ENCODE measurements at places on chromosomes 2 and 18.
A peak's percentile ranks its signal among the peaks of the same experiment; 100 is the strongest.

DNA sequence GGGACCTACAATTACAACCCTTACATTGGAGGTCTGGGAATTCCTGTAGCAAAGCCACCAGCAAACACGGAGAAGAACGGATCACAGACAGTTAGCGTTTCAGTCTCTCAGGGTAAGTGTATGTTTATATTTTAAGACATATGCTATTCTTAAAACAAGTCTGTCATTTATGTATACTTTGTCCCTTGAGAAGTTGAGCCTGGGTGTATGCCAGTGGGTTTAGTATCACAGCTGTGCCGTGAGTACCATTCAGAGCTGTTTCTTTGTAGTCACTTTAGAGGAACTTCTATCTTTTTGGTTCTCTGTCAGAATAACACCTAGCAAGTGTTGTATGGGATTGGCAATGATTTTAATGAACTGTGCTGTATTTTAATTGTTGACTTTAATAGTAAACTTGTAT lies 125.6 kb downstream of the BIRC6 start:
- DNase-seq = no peak

GRCh38 chr2:107334306-107334705 lies 448.3 kb upstream of the ST6GAL2 start:
- peak; percentile 23 for DNase-seq

GRCh38 chr2:88187038-88187676 lies 17.0 kb downstream of the THNSL2 start:
- peak; percentile 91 for DNase-seq

- DNase-seq = no peak
Measured at GRCh38 chr2:142741764-142742269, 135.6 kb upstream of the KYNU start.

- peak; percentile 48 for DNase-seq
Measured at GRCh38 chr18:62736077-62736855, 20.9 kb downstream of the PHLPP1 start.

- no peak for DNase-seq
Measured at GRCh38 chr2:529852-530251, 147.4 kb downstream of the TMEM18 start.

DNA sequence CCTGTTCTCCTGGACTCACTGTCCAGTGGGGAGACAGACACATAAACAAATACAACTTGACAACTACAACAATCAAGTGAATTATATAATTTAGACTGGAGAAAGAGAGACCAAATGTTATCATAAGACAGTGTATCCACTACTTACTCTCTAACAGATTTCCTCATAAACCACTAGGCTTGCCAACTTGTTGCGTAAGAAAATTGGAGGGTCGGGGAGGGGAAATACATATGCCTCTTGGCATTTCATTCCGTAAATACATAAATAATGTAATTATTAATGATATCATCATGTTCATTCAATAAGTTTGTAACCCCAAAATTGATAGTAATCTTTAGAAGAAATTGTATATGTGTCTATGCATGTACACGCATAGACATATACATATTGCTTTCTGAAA lies 14.9 kb downstream of the RAB6D start:
- DNase-seq = no peak

- peak; percentile 84 for DNase-seq
Measured at GRCh38 chr2:216737676-216738075, 42.3 kb upstream of the IGFBP5 start.

DNA sequence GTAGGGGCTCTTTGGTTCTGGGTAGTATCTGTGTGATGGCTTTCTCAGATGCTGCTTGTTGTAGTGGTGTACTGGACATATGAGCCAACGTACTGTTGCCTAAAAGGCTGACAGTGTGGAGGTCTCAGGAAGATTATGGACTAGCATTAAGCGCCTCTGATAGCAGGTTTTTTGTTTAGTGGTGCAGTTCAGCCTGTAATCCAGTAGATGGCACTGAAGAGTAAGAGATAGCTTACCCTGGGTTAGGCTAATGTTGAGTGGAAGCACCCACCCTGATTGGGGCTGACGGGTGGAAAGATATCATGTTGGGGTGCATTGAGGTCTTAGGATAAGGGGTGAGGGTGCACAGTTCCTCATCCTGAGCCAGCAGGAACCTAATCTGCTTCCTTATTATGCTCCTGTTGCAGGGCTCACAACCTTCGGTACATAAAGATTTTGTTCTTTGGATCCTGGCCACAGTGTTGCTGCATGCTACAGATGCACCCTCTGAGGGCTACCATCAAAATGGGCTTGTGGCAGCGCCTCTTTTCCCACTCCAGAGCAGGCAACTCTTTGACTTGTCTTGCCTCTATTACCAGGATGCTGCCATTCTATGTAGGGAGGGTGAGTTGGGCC lies 79.6 kb downstream of the MSTN start:
- peak; percentile 55 for DNase-seq

DNA sequence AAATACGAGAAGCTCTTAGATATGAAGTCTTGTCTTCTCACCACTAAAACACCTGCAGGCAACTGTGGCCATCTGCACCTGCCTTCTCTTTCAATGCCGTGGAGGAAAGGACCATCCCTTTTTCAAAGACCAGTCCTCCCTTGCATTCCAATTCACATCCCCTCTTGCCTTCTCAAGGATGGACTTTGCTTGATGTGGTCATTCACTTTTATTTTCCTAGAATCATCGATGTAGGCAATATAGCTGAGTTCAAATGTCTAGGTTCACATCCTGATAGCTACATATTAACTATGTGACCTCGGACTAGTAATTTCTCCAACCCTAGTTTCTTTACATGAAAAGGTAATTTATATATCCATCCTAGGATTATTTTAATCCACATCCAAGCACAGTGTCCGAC lies 110.1 kb downstream of the HIBCH start:
- DNase-seq = no peak

- peak; percentile 12 for DNase-seq
Measured at GRCh38 chr2:1856475-1856874, 112.2 kb upstream of the PXDN start.

GRCh38 chr2:31932589-31932988 lies 78.2 kb downstream of the MEMO1 start:
- DNase-seq = no peak

DNA sequence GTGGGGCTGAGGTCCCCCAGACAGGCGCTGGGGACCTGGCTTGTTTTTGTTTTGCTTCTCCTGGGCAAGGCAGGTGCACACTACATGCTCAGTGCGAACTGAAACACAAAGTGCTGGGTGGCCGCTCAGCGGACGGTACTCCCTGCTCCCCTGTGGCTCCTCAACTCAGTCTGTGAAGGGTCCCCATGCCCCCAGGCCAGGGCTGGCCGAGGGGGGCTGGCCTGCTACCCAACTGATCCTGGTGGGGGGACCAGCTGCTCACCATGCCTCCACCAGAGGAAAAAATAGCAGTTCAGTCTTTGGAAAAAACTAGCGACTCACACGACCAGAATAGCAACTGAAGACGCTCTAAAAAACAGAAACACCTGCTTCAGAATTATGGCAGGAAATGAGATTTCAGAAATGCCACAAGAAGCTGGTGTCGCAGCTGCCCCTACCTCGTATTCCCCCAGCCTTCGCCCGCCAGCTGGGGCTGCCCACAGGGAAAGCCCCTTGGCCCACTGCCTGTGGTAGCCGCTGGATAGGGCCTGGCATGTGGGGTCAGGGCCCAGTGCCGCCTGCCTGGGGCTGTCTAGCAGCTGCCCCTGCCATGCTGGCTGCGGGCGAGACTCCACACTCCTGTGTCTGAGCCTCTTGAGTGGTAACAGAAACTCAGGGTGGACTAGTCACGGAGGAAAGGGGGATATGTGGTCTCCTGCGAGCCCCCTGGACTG lies 43.7 kb downstream of the MEX3C start:
- DNase-seq = no peak

- DNase-seq = no peak
Measured at GRCh38 chr2:236679884-236680860, 110.5 kb downstream of the ACKR3 start.

- DNase-seq = no peak
Measured at GRCh38 chr2:217154923-217155322, 295.1 kb upstream of the TNP1 start.

- DNase-seq = no peak
Measured at GRCh38 chr18:56511996-56512395, 126.4 kb downstream of the TXNL1 start.

- DNase-seq = peak; percentile 48
Measured at GRCh38 chr2:68134554-68134953, 23.1 kb upstream of the PNO1 start.

DNA sequence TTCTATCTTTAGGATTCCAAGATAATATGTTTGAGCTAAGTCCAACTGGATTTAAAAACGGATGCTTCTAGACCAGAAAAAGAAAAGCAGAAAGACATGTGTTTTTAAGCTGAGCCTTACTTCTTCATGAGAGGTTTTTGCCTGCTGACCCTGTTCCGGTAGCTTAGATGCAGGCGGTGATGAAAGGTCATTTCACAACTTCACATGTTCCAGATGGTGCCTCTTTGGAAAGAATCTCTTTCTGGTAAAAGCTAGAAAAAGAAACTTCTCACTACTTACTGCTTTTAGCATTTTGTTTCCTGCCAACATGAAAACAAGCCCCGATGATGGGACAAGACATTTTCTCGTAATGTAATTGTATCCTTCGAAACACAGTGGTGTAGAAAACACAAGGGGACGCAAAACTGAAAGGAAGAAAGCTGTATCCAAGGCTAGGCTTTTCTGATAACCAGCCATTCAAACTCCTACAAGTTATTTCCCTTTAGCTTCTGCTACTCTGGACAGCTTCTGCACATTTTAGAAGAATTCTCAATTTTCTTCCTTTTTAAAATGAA lies 407.3 kb upstream of the LYPD1 start:
- DNase-seq = no peak

DNA sequence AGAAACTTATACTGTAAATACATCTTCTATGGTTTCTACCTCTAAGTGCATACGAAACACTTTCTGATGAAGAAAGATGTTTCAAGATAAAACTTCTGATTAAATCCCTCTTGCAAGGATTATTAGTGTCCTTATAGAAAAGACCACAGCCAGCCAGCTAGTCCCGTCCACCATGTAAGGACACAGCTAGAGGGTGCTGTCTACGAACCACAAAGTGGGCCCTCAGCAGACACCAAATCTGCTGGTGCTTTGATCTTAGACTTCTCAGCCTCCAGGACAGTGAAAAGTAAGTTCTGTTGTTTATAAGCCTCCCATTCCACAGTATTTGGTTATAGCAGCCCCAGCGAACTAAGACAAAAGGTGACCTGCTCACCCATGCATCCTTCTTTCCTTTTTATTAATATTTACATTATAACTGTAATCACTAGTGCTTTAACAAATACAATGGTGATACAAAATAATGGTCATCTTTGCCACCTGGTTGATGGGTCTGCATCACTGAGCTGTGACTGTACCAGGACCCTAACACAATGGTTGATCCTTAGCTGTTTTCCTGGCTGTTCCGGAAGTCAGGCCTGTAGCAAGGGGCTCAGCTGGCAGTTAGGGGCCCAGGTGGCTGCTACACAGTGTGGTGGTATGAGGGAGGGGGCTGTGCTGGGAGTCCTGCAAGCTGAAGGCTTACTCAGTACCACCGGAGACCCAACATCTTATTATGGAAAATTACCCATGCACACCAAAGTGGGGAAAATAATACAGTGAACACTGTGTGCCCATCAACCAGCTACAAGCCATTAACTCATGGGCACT lies 108.5 kb upstream of the SMAD7 start:
- DNase-seq = peak; percentile 24

- DNase-seq = no peak
Measured at GRCh38 chr2:592737-593136, 84.5 kb downstream of the TMEM18 start.

DNA sequence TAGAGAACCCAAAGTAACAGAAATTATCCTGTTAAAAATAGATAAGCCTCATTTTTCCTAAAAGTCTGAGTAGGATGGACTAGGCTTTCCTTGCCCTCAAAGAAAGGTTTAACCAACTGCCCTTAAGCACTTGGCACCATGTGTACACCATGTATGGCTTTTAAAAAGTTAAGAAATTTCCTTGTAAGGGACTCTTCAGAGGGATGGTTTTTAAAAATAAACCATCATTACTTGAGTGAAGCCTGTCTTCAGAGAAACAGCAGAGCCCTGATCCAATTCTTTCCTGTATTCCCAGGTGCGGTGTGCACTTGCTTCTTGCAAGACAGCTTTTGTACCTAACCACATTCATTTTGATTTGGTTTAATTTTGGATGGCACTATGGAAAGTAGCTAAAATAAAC lies 1.1 kb upstream of the NEMP2 start:
- no peak for DNase-seq

DNA sequence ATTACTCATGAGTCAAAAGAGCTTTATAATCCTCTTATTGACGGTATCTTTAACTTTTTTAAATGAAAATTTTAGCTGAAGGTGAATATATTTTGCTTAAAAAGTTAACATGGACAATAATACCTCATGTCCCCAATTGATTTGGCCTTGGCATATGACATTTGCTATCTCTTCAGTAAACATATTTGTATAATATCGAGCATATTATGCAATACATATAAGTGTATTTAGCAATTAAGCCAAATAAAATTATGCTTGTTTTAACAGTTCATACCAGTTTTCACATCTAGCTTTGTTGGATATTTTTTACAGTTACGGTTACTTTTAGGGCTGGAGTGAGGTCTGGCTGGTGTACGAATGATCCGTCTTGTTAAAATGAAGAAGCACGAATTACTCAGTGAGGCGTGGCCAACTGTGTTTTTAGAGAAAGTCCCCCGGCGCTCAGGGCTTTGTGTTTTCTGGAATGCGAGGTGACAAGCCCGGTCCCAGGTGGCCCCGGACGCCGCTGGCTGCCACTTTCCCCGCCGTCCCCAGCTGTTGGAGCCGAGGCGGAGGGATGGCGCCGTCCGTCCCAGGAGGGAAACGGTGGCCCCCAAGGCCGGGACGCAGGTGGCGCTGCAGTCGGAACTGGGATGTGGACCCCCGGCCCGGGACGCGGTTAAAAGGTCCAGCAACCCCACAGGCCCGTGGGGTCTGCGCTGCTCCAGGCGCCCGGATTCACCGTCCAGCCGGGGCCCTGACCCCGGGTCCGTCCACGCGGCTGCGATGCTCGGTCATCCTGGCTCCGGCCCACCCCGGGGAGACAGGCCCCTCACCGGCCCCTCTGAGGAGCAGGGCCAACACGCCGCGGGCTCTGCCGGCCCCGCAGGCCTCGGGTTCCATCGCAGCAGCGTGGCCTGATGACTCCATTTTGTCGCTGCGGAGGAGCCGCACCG lies 41.3 kb downstream of the TMEM18 start:
- DNase-seq = no peak

GRCh38 chr2:178193823-178194599 lies at the start of gene OSBPL6:
Gene OSBPL6, plus strand, starts transcription at chr2:178194512. Its CDS starts 111,673 bp downstream, at chr2:178306185.
- peak; percentile 91 for DNase-seq

DNA sequence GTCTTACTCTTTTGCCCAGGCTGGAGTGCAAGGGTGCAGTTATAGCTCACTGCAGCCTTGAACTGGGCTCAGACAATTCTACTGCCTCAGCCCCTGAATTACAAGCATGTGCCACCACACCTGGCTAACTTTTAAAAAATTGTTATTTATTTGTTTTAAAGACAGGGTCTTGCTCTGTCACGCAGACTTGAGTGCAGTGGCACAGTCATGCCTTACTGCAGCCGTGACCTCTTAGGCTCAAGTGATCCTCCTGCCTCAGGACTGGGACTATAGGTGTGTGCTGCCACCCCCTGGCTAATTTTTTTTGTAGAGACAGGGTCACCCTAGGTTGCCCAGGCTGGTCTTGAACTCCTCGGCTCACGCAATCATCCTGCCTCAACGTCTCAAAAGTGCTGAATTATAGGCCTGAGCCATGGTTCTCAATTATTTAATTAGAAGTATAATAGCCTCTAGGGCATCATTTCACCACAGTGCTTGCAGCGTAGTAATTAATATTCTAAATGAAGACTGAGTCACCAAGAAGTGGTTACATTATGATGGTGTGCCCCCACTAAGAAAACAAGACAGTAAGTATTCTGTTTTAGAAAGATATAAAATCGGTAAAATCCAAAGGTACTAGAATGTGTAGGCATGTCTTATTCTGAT lies 69.6 kb downstream of the EML4 start:
- DNase-seq = peak; percentile 80
